Lower leg skin (tissue), 4 donors: ENCODE measurements at places on chromosomes 6 and 20. TPM values are rescaled to one million over a fixed set of nuclear protein-coding genes. Genes with fewer than 3 reads are reported as not detected.

CFAP61 gene
- total RNA-seq: 1.4 TPM

KIF3B gene
- total RNA-seq: 9.7 TPM

TMEM181 gene
- 12.8 TPM for total RNA-seq

HDGFL1 gene
- not detected for total RNA-seq

E2F3 gene
- 1.4 TPM for total RNA-seq

CLIC5 gene
- total RNA-seq: 1.6 TPM

RIPOR3 gene
- 12.7 TPM for total RNA-seq

DNA sequence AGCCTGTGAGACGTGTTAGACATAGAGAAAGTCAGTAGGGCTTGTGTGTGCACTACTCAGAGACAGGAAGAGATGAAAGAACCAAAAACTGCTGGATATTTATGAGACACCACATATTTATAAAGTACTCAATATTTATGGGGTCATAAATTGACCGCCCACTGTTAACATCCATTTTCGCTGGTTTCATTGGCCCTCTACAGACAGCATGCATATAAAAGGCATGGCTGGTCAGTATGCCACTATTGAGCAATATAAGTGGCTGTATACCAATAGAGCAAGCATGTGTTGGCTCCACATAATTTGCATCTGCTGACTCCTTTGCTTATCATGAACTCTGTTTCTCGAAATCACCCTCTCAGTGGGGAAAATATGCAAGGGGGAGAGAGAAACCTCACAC lies 110.3 kb upstream of the BTN3A2 start:
- no peak for DNase-seq

- DNase-seq: no peak
Observed at GRCh38 chr6:74872754-74873476, 332.9 kb downstream of the COL12A1 start.

- DNase-seq: peak; percentile 21
Observed at GRCh38 chr6:51513891-51514747, 573.3 kb downstream of the PKHD1 start.

- DNase-seq: no peak
Observed at GRCh38 chr6:148700741-148701311, 46.0 kb upstream of the UST start.

- no peak for DNase-seq
Observed at GRCh38 chr6:158314737-158315136, 2.5 kb downstream of the TULP4 start.

- no peak for DNase-seq
Observed at GRCh38 chr6:40807484-40807883, 220.3 kb upstream of the LRFN2 start.
